ENCODE measurements at places on chromosomes 7 and 10.
A peak's percentile ranks its signal among the peaks of the same experiment; 100 is the strongest.

DNA sequence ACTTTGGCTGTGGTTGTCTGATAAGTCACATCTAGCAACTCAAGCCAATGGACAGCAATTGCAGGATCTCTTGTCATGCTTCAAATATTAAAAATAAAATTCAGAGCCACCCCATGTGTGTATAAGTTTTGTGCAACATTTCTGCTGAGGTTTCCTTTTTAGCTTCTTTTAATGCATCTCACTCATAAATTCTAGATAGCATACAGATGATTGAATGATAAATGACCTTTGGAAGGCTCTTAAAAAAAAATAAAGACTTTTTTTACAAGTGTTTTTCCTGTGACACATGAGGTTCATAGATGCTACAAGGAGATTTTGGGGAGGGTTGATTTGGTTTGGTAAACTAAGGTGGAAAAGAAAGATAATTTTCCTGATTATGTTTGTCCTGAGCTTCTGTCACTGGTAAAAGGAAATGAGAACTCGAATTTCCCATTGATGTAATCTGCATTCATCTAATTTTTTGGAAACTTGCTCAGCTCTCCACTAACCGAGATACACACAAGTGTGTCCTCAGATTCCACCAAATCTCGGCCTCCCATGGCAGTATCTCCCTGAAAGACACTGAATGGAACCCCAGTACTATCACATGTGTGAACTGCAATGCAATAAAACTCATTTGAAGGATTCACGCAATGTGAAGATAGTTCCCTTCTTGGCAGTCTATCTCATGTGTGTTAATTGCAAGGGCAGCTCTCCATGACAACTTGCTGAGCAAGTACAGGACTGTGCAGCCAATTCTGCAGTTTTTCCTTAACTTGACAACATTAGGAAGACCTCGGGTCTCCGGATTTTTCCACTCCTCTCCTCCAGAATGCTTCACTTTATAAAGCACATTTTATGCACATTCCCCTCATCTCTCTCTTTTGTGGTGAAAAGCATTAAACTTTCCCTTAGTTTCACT, 185.4 kb upstream of the PFKP start:
- no peak for DNase-seq

GRCh38 chr7:69893906-69894305, 295.6 kb downstream of the AUTS2 start:
- no peak for DNase-seq

GRCh38 chr7:55120501-55121198, 101.8 kb downstream of the EGFR start:
- peak; percentile 16 for DNase-seq

- DNase-seq = no peak
These were observed 270.7 kb downstream of the PCDH15 start for GRCh38 chr10:54530299-54530698.

DNA sequence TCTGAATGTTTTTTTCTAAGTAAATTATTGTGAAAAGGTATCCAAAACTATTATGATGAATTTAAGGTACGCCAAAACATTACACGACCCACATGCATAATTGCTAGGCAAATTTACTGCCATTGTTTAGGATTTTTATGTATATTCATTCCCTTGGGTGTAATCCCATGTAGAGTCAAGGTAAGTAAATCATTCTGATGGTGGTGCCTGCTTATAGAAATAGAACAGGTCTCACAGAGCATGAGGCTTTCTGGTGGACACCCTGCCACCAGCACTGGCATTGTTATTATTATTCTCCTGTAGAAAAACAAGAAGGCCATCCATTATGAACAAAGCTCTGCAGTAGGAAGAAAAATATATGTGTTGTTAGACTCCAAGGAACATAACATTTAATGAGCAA, 111.7 kb upstream of the ZNF804B start:
- DNase-seq = no peak

GRCh38 chr7:142714375-142714774, 34.9 kb upstream of the PRSS1 start:
- no peak for DNase-seq

- DNase-seq = no peak
These were observed 716 bp downstream of the SMARCD3 start for GRCh38 chr7:151247611-151248345.

DNA sequence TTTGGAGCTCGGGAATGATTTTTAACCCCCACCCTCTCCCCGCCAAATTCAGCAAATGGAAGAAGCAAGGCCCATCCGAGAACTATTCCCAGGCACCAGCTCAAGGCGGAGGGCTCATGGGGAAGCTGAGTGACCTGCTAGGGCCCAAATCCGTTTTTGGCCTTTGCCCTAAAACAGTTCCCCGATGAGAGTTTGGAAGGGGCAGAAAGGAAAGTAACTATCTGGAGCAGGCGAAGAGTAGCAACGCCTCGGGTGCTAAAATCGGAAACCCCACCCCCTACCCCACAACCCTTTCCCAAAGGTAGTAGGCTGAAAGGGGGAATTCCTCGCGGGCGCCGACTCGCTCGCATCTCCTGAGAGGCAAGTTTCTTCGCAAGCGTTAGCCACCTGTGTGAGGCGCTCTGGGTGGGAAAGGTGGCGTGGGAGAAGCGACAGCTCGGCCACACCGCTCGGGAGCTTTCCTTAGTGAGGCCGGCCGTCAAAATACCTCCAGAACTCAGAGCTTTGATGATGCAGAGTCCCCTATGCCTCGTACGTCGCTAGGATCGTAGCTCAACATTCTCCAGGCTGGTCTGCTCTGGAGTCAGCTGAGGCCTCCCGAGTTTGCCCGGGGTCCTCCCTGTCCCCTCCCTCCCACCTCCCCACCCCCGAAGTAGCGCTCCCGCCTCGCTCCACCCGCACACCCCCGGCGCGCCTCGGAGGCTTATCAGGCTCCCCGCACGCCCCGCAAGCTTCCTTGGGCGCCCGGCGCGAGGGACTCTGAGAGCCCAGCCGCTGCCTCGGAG, 642 bp upstream of the PRKG1 start:
- no peak for DNase-seq

- DNase-seq = no peak
These were observed 179.3 kb downstream of the PFKFB3 start for GRCh38 chr10:6382081-6382480.

GRCh38 chr7:47119261-47119865, 462.5 kb downstream of the TNS3 start:
- no peak for DNase-seq

DNA sequence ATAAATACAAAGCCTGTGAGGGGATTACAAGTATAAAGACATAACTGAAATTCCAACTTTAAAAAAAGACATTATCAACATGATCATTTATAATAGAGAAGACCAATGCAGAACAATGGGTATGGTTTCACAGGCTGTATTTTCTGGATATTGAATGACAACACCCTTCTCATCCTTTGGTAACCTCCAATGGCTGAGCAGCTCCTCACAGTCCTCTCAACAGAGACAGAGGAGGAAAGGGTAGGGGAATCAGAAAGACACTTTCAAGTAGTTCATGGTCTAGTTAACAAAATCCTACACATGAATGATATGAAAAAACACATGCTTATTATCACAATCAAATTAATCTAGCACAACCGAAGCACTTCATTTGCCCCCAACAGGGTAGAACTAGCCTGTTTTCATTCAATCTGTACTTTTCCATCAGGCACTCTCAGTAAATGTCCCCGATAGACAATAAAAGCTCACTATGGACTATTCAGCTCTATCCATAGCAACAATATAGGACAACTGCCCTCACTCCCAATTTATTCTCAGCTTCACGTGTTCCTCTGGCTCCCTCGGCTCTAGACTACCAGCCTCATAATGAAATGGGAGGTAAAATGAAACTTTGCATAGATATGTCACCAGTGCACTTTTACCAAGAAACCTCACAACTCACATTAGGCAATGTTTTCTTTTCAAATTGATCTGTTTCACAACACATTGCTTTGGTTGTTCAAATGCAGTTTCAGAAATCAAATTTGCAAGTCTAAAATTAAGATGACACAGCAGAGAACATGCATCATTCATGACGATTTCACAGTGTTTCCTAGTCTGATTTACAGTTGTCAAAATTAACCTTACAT, 211.4 kb downstream of the THSD7A start:
- DNase-seq = no peak

DNA sequence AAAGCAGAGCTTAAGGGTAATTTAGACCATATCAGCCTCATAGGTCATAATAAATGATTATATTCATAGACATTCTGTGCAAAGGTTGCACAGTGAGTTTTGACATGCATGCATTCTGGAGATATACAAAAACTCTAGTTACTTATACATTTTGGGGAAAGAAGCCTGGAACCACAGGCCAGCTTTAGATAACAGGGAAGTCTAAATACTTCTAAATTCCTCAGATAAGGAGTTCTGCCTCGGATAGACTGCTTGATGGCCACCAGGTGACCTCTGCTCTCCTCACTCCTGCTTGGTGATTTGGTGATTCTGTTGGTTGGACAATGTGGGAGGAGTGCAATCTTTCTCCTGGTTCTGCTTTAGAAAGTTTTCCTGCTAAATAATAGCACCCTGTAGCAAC, 77.9 kb downstream of the SGMS1 start:
- DNase-seq = no peak

GRCh38 chr10:52484206-52485065, 170.4 kb downstream of the DKK1 start:
- DNase-seq = no peak

DNA sequence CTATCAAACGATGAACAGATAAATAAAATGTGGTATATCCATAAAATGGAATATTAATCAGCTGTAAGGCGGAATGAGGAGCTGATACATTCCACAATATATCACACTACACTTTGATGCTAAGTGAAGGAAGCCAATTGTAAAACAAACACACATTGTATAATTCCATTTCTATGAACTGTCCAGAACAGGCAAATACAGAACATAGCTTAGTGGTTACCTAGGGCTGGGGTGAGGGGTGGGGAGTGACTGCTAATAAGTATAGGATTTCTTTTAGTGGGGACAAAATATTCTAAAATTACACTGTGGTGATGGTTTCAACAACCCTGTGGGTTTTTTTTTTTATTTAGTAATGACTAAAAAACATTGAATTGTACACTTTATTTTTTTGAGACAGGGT, 82.1 kb upstream of the SLC26A5 start:
- DNase-seq = no peak

DNA sequence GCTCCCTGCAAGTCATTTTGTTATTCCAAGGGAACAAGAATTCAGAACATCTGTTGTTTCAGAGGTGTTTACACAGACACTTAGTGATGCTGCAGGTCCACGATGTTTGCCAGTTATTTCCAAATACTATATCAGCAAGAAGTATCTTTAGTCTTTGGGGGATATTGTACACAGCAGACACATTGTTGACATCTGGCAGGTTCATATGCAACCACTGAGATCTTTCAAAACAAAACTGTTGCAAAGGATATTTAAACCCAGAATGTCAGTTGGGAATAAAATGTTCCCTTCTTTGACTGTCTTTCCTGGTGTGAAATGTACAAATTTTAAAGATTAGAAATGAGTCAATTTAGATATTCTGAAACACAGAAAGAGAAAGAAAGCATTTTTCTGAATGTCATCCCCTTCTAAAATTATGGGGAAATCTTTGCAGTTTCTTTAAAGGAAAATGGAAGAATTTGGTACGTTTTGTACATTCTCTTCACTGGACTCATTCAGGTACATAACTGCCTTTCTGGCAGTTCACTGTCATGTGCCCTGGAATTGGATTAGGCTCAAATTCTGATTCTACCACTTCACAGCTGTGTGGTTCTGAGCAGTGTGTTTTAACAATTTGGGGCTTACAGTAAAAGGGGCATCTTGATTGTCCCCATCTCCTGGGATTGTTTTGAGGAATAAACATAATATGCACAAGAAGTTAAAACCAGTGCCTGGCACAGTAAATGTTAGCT, 40.3 kb upstream of the CELF2 start:
- DNase-seq = no peak

DNA sequence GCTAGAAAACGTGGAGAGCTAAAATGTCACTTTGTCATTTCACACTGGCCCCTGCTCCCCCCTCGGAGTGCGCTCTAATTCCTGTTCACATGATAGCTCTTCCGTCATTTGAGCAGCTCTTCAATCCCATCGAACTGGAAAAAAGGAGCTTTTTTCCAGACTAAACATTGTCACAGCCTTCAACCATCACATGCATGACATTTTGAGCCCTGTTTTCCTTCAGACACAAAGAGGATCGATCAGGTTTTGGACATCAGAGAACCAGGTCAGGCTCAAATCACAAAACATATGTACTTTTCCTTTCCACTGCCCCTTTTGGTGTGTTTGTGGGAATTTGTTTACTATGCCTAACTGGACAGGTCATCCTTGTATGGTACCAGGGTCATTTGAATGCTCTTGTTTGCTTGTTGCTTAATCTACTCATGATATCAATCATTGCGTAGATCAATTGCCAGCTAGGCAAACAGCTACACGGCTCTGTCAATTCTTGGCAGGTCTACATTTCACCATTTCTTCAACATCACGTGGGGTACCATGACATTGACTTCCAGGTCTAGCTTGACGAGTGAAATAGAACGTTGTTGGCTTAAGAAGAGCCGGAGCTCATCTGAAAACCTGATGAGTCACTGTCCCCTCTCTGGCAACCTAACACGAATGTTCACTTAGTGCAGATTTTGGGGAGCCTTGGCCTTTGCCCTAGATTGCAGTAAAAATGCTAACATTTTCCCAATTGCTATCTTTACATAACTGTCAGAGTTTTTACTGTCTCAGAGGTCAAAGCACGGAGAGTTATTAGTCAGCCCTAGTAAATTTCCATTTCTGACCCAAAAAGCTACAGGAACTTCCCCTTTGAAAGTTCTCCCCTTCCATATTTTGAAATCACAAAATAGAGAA, 87.3 kb downstream of the LYZL2 start:
- DNase-seq = no peak

GRCh38 chr10:34580643-34581042, 234.5 kb downstream of the PARD3 start:
- no peak for DNase-seq

DNA sequence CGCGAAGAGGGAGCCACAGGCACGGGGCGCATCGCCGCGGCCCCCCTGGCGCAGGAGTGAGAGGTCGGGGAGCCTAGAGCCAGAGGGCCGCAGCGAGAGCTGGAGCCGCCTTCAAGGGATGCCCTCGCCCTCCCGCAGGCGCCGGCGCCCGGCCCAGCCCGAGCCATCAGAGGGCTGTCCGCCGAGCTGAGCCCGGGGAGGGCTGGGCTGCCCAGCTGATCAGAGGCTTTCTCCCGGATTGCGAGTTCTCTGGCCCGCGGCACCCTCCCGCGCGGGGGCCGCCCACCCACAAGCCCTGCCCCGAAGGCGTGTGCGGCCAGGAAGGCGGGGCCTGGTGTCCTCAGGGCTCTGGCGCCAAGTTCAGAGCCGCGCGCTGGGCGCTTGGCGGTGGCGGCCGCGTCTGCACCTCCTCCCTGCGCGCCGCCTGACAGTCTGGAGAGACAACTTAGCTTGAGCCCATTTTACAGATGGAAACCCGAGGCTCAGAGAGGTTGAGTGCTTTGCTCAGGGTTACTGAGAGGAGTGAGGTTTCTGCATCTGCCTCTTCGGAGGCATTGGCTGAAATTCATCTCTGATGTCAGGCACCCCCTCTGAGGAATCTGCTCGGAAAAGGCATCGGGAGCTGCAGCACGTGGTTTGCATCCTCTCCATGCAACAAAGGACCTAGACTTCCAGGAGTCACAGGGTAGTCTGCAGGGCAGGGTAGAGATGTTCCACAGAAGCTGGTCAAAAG, 3.8 kb upstream of the ANTXRL start:
- no peak for DNase-seq

- no peak for DNase-seq
These were observed 748.4 kb upstream of the PHF14 start for GRCh38 chr7:10225275-10225674.

GRCh38 chr10:117860135-117860534, 186.6 kb downstream of the RAB11FIP2 start:
- DNase-seq = no peak

- DNase-seq = no peak
These were observed 149.8 kb downstream of the HBP1 start for GRCh38 chr7:107318523-107319160.
